OCI-M1 (cell line): ENCODE measurements at places on chromosomes 1 and 21.

DNA sequence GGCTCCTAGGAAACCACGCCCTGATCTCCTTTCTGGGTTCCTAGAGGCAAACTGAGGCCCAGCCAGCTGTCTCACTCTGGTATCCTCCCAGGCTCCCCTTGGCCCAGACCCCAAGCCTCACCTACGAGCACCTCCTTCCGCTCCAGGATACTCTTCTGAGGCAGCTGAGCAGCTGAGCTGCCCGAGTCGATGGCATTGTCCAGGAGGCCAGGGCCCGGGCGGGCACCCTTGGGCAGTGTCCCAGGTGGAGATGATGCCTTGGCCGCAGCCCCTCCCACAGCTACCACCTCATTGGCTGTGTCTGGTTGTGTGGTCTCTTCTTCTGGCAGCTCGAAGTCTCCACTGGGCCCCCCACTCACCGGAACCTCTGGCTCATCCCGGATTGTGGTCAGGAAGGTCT is 34.4 kb downstream of the SDC3 start:
- no peak for DNase-seq

- DNase-seq = no peak
Measured at GRCh38 chr1:29469457-29469856, 233.1 kb downstream of the PTPRU start.

DNA sequence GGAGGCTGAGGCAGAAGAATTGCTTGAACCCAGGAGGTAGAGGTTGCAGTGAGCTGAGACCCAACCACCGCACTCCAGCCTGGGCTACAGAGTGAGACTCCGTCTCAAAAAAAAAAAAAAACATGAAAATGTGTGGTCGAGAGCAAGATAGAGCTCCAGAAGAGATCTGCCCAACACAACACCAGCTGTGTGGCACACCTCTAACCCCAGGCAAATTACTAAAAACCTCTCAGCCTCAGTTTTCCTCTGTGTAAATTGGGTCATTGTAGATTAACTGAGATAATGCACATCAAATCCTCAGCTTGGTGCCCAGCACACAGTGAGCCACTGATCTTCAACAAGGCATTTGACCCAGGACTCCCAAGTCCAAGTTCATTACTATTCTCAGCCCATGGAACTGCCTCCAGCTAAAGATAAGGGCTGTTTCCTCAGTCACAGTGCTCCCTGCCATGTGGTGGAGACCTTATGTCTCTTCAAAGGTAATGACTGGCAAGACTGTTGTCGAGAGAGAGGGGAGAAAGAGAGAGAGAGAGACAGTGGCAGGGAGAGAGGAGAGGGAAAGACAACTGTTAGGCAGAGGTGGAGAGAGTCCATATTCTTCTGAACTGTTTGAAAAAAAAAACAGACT is 58.1 kb downstream of the PTP4A2 start:
- DNase-seq = no peak

- no peak for DNase-seq
Measured at GRCh38 chr1:197798492-197798891, 23.2 kb upstream of the DENND1B start.

DNA sequence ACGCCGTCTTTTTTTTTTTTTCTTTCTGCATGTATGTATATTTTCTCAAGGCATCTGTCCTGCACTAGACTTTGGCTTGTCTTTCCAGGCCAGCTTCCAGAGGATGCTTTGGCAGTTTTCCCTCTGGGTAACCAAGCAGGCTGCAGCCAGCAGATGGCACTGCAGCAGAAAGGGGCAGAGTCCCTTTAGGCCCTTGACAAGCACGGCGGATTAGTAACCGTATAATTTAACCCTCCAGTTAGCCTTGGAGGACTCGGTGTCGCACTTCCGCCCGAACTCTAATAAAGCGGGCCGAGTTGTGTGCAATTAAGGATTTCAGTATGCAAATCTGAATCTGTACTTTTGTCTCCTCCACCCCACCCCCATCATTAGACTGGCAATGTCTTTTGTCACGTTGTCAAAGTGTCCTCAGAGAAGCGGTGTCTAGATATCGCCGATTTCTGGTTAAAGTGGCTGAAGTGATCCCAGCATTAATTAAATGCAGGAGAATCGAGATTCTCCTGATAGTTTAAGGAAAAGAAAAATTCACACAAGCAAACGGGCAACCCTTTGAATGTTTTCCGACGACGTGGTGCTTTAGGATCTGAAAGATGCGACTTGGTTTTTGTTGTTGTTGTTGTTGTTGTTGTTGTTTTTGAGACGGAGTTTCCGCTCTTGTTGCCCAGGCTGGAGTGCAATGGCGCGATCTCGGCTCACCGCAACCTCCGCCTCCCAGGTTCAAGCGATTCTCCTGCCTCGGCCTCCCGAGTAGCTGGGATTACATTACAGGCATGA is 1.1 kb upstream of the TMEM167B start:
- peak; percentile 87 for DNase-seq

- DNase-seq = no peak
Measured at GRCh38 chr1:53617851-53618499, 121.0 kb downstream of the GLIS1 start.

- no peak for DNase-seq
Measured at GRCh38 chr1:17031436-17031835, 19.7 kb upstream of the ATP13A2 start.

- no peak for DNase-seq
Measured at GRCh38 chr1:101367630-101368029, 130.8 kb downstream of the S1PR1 start.

GRCh38 chr1:40450495-40451237 is 390 bp downstream of the ZFP69B start:
- DNase-seq = no peak

DNA sequence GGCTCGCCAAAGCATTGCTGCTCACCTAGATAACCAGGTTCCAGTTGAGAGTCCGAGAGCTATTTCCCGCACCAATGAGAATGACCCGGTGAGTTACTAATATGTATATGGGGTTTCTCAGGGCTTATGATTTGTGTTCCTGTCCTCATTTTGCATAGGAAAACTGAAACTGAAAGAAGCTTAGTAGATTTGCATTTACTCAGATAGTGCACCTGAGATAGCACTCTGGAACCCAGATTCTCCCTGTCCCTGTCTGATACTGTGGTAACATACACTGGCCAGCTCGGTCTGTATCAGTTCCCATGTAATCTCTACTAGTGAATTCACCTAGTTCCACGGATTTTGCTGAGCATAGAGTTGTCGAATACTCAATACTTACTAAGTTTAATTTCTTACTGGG is 28.1 kb downstream of the DAP3 start:
- no peak for DNase-seq

- DNase-seq = no peak
Measured at GRCh38 chr1:69728206-69728605, 160.5 kb downstream of the LRRC7 start.

GRCh38 chr1:29129916-29130315 is 6.2 kb upstream of the TMEM200B start:
- no peak for DNase-seq

- DNase-seq = peak; percentile 0
Measured at GRCh38 chr1:14742181-14742980, 143.9 kb downstream of the KAZN start.

- DNase-seq = peak; percentile 73
Measured at GRCh38 chr1:150009604-150010392, 728 bp downstream of the OTUD7B start.

DNA sequence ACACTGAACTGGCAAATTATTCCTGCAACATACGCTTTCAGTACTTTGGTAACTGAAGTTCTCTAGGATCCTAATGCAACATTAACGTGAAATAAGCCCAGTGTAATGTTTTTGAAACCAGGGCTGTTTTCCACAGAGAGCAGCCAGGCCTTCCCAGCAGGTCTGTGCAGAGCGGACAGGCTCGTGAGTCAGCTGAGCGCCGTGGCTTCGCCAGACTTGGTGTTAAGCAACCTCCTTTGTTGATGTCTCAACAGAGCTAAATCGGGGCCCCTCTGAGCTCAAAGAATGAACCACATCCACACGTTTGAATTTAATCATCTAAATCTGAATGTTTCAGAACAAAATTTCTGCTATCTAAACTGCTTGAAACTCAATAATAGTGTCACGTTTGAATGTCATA is 181.8 kb upstream of the FMN2 start:
- DNase-seq = peak; percentile 19

DNA sequence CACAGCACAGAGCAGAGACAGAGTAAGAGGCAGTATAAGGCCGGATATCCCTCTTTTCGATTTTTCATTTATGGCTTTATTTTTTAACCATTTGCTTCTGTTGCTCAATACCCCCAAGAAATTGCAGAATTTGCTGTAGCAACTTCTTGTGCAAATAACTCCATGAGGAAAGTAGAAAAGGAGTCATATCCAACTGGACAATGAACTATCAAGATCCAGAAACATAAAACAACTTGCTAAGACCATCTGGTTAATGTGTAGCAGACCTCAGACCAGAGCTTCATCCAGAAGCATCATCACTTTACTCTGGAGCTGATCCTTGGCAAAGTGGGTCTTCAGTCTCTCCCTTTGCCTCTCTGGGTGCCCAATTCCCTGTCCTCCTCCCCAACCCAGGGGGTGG is 45.9 kb downstream of the ZNF697 start:
- DNase-seq = no peak

DNA sequence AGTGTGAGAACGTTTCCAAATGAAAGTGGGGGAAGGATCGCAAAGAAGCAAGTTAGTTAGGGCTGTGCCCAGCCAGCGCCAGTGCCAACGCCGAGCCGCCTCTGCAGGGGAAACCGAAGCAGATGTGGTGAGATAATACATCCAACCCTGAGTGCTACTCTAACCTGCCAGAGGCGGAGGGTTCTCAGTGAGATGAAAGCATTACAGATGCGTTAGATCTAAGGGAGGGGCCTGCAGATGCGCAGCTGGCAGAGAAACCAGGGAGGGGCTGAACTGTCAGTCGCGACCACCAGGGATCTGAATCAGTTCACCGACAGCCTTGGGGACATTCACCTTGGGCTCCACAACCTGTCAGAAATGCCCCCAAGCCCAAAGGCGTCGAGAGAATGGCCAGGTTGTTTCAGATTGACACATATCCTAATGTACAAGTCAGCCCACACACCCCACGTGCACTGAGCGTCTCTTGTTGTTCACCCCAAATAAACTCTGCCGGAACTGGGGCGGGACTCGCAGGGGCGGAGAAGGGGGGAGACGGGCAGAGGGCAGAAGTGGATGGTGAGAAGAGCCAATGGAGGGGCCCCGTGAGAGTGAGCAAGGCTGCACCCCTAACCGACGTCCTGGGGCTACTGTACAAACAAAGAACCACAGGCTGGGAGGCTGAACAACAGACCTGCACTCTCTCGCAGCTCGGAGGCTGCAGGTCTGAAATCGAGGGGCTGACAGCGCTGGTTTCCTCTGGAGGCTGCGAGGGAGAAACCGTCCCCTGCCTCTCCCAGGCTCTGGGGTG is 8.7 kb upstream of the UMODL1 start:
- no peak for DNase-seq

DNA sequence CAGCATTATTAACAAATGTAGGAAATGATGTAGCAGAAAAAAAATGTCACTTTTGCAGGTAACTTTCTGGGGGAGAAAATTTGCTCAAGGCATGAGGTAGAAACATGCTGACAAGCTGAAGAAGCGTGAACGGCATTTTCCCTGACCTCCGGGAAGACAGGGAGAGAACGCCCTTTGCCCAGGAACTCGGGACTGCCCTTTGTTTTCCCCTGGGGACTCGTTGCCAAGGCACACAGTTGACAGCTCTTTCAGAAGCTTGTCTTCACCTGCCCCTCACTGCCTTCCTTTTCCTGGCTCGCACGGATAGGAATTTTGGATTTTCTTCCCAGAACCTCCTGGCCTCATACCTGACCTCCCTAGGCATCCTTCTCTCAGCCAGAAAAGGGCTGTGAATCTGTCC is 52.7 kb upstream of the COA6 start:
- no peak for DNase-seq

GRCh38 chr1:60118085-60118484 is 44.5 kb upstream of the C1orf87 start:
- no peak for DNase-seq
